ENCODE measurements at places on chromosomes 3 and 15.

GRCh38 chr3:85758442-85758841 lies 799.7 kb downstream of the CADM2 start:
- no peak for DNase-seq

- peak; percentile 59 for DNase-seq
These were observed 66.4 kb downstream of the SEMA5B start for GRCh38 chr3:122961146-122961545.

DNA sequence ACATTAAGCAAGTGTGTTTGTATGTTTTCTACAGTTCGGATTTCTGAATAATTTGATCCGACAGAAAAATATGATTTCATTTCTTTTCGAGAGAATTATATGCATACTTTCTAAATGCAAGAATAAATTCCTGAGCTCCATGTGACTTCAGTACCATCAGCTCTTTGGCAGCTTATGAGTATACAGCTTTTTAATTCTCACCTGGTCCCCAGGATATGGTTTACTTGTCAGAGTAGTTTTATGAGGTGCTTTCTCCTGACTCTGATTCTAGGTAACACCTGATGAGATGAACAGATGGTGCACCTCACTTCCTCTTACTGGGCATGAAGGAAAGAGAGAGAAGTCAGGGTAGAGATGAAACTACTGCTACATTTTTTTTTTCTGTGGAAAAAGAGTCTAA lies 3.1 kb downstream of the HGD start:
- DNase-seq = no peak

DNA sequence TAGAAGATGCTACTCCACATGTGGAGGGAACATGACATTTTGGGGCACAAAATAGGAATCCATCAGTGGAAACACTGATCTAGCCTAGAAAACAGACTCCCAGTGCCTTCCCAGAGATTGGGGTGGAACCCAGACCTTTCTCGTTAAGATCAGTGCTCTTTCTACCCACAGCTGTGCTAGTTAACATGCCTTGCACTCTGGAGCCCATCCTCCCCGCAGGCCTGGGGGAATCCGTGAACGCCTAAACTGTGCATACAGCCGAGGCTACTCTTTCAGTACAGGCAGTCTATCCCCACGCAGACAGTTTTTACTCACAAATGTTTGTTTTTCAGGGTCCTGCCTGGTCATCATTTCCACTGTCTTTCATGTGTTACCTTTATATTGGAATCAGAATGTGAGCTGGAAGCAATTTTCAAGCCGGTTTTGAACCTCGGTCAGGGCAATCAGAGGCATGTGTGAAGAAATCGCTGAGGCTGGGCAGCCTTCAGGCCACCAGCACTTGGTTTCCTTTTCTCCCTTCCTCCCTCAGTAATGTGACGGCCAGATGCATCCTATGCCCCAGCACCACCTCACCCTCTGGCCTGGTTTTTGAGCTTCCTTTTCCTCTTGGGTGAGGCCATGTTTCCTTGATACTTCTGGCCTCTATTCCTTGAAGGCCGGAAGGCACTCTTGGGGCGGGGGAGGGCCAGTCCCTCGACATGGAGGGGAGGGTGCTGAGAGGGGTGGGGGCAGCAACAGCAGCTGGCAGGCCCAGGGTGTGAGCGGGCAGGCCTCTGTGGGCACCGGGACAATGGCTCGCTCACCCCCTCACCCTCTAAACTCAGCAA lies 123.6 kb upstream of the GALNT15 start:
- no peak for DNase-seq

- no peak for DNase-seq
These were observed 37.2 kb downstream of the CMSS1 start for GRCh38 chr3:99854756-99855298.

DNA sequence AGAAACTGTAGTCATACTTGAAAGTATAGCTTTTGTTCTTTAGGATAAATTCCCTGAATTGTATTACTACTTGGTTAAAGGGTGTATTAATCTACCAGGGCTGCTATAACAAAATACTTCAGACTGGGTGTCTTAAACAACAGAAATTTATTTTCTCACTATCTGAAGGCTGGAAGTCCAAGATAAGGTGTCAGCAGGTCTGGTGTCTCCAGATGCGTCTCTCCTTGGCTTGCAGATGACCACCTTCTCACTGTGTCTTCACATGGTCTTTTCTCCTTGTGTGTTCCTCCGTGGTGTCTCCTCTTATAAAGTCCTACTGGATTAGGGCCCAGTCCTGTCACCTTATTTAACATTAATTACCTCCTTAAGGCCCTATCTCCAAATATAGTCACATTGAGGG lies 33.7 kb downstream of the MED12L start:
- DNase-seq = no peak
